ENCODE measurements at places on chromosomes 1 and 21.
A peak's percentile ranks its signal among the peaks of the same experiment; 100 is the strongest.

- DNase-seq: peak; percentile 81
These were observed 758 bp upstream of the ATAD3B start for GRCh38 chr1:1470626-1471388.

- no peak for DNase-seq
These were observed 278.0 kb upstream of the KAZN start for GRCh38 chr1:14320518-14320917.

DNA sequence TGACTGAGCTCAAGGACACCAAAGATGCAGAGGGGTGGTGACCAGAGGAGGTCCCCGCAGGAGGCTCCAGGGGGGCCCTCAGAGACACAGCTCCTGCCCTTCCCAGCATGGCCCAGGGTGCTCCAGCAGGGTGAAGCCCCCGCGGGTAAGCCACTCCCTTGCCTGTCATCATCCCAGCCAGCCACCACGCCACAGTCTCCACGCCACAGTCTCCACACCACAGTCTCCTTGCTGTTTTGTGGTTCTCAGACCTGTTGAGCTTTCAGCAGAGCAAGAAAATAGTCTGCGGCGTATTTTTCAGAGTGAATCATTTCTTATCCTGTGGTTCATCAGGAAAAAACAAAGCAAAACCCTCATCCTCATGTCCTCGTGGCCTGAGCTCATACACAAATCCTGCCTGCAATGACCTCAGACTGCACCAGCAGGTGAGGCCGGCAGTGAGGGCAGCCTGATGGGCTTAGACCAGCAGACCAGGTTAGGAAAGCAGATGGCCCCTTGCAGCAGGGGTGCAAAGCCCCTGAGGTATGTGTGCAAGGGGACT is 25.7 kb upstream of the ABCG1 start:
- DNase-seq: no peak

DNA sequence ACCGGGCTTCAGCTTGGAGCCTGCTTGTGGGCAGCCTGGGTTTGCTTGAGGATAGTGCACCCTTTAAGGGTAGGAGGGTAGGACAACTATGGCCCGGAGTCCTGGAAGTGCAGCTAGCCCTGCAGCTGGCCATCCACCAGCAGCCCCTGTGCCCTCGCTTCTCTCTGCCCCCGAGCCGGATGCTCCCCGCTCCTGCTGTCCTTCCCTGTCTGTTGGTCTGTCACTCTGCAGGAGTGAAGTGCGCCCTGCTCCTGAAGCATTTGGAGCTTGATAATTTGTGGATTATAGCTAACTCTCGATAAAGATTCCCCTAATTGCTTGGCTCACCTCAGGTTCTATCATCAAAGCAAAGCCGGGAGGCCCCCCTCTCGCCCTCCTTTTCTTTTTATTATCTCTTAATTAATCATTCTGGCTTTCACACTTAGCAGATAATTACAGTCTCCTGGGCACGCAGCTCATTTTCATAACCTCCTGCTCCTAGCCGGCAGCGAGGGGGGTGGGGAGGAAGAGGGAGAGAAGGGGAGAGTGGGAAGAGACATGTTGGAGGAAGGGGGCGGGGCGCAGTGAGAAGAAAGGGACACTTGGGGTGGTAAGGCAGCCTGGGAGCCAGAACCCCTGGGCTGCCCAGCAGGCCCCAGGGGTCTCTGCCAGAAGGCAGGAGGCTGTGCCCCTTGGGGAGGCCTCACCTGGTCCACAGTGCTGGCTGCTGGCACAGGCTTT is 14.4 kb downstream of the KIRREL1 start:
- DNase-seq: no peak

- peak; percentile 31 for DNase-seq
These were observed 453.6 kb downstream of the LTN1 start for GRCh38 chr21:28538987-28539622.

GRCh38 chr1:2460996-2461751 is 14.9 kb upstream of the PLCH2 start:
- DNase-seq: no peak

GRCh38 chr1:184056921-184057555 is 5.5 kb downstream of the TSEN15 start:
- no peak for DNase-seq

DNA sequence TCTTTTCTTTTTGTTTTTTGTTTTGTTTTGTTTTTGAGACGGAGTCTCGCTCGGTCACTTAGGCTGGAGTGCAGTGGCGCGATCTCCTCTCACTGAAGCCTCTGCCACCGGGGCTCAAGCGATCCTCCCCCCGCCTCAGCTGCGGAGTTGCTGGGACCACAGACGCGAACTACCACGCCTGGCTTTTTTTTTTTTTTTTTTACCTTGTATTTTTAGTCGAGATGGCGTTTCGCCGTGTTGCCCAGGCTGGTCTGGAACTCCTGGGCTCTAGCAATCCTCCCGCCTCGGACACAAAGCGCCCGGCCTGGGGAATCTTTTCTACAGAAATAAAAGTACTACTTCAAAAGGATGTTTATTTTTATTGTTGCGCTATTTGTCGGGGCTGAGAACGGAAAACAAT is 1.1 kb upstream of the SETDB1 start:
- DNase-seq: no peak
